ENCODE measurements at places on chromosomes 3 and 15.

DNA sequence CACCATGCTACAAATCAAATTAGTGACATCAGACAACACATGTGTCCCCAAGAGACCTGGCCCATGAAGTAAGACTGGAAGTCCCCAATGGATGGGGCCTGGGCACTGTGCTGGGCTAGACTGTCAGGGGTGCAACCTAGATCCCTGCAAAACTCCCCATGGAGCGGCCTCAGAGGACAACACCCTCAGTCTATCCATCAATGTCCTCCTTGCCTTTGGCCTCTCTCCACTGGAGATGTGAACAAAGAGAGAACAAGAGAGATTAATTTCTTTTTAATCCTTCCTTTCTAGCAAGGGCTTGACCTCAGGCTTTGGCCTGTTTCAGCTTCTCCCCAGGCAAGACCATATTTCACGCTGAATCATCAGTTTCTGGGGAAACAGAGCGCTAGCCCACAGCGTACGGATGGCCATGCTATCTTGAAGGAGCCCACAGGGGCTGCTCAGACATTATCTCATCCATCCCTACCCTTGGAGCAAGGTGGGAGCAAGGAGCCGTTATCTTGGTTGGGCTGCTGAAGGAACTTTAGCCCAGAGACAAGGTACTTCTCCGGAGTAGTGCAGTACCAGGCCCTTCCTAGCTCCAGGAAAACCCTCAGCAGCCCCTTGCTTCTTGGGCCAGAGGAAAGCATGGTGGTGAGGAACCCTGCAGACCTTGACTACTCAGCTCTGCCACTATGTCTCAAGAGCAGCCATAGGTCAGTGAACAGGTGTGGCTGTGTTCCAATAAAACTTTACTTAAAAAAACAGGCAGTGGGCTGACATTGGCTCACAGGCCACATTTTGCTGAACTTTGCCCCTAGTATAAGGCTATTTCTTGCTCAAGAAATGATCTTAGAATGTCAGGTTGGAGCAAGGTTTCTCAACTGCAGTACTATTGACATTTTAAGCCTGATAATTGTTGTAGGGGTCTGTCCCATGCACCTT, 72.7 kb upstream of the WNT5A start:
- DNase-seq, result no peak
- no peaks in the 10 kb centered on the region for H3K4me1 ChIP-seq
- no peaks in the 10 kb centered on the region for H3K36me3 ChIP-seq
- no peak overlapping the region for H3K4me3 ChIP-seq
- H3K27ac ChIP-seq, result no peak overlapping the region

DNA sequence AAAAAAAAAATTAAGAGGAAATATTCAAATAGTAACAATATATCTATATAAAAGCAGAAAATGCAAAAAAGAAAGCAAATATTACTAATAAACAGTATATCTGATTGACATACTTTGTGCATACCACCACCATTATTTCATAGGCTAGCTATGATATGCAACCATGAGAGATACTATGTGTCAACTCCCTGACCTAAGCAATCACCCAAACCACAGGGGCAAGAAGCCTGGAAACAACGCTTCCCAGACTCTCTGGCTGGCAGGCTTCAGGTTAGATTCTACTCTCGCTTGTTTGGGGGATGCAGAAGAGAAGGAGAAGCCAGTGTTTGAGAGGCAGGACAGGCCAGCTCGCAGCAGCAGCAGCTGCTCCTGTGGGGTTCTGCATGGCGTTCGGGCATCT, 169.3 kb upstream of the TPM1 start:
- H3K27ac ChIP-seq, result no peak overlapping the region
- no peaks in the 10 kb centered on the region for H3K36me3 ChIP-seq
- no peaks in the 10 kb centered on the region for H3K27me3 ChIP-seq
- no peak for DNase-seq
- H3K4me1 ChIP-seq, result no peaks in the 10 kb centered on the region

DNA sequence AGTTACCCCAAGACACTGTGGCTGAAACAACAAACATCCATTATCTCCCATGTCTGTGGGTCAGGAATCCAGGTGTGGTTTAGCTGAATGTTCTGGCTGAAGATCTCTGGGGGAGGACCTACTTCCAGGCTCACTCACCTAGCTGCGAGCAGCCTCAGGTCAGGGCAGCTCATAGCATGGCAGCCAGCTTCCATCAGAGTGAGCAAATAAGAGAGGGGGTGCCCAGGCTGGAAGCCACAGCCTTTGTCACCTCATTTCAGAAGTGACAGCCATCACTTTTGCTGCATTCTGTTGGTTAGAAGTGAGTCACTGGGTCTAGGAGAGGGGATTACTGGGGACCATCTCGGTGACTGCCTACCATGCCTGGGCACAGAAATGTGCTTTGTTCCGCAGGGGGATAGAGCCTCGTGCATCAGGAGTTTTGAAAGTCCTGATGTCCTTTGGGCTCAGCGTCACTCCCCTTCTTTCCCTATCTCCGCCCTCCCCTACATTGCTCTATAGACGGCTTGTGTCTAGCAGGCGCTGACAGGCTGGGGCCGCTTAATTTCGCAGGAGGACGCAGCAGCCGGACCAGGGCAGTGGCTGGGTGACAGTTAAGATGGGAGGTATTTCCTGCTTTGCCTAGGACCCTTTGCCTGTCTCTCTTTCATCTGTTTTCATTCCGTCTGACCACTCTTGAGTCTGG, 25.4 kb downstream of the TGM4 start:
- no peak overlapping the region for H3K4me3 ChIP-seq
- DNase-seq, result no peak

DNA sequence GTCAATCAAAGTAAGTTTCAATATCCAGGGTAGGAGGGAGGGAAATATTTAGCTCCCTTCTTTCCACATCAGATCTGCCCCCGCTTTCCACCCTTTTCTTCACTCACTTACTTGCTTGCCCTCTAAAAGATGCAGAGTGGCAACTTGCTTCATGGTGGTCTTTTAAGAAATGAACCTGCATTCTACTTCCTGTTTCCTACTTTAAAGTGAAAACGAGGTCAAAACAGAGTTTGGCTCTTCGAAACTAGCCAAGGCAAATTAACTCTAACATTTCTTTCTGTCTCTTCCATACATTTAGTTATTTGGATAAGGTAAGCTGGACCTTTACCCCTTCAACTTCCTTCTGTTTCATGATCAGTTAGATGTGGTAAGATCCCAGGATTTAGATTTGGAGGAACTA, 34.2 kb upstream of the PEX5L start:
- H3K4me1 ChIP-seq, result no peaks in the 10 kb centered on the region
- no peaks in the 10 kb centered on the region for H3K27me3 ChIP-seq
- no peak for DNase-seq
- H3K4me3 ChIP-seq, result no peak overlapping the region
- no peak overlapping the region for H3K27ac ChIP-seq

DNA sequence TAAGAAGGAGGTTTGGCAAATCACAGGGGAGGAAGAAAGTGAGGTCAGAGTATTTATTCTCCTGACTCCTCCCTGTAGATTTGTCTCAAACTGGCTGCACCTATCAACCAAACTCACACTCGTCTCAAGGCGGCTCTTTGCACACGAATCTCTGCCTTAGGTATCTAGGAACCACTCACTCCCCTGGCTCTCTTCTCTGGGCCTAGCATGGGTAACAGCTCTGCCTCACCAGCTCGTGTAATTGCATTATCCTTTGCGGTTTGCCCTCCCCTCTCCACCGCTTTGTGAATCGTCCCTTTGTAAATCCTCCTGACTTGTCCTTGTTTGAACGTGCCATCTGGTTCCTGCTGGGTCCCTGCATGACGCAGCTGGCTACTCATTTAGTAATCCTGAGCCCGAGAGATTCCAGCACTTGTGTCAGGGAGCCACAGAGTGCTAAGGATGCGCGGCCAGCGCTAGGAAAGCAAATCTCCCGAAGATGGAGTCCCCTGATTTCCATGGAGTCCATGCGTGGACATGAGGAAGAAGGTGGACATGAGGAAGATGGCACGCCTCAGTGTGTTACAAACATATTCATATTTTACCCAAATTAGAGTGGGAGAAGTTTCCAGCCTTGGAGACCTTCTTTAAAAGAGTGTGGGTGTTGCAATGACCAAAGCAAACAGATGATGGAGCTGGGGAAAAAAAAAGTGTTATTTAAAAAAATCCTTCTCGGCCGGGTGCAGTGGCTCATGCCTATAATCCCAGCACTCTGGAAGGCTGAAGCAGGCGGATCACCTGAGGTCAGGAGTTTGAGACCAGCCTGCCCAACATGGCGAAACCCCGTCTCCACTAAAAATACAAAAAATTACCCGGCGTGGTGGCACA, 26.7 kb downstream of the NRROS start:
- no peak overlapping the region for H3K4me3 ChIP-seq
- H3K4me1 ChIP-seq, result peaks cover 7% of the 10 kb centered on the region
- H3K27ac ChIP-seq, result no peak overlapping the region
- no peaks in the 10 kb centered on the region for H3K36me3 ChIP-seq
- H3K27me3 ChIP-seq, result no peaks in the 10 kb centered on the region

DNA sequence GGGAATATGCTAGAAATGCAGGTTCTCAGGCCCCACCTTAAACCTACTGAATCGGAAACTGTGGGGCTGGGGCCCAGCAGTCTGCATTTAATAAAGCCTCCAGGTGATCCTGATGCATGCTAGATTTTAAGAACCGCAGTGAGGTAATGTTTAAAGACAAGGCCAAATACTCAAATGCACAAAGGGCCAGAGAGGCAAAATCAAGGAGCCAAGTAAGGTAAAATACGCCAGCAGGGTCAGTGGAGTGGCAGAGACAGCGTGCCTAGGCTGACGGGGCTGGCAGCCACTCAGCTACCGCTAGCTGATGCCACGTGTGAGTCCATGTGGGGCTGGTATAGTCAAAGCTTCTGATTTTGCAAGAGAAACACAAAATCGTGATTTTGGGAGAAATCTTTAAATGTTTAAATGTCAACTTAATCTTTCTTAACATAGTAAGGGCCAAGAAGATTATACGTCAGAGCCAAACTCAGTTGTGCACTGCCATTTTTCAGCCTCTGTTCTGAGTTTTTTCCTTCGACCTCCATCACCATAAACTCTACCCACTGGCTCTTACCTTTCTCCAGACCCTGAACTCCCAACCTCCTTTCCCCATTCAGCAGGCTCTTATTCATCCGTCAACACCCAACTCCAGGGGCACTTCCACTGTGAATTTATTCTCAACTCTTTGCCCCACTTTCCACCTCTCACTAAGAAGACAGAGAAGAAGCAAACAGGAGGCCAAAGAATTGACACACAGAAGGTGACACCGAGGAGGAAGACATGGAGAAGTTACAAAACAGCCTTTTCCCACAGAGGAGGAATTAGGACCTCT, 136.6 kb upstream of the RAD18 start:
- no peak for DNase-seq
- H3K27me3 ChIP-seq, result no peaks in the 10 kb centered on the region
- no peak overlapping the region for H3K27ac ChIP-seq
- no peaks in the 10 kb centered on the region for H3K36me3 ChIP-seq
- no peak overlapping the region for H3K4me3 ChIP-seq
- H3K4me1 ChIP-seq, result no peaks in the 10 kb centered on the region

- no peak overlapping the region for H3K27ac ChIP-seq
- H3K4me1 ChIP-seq, result no peaks in the 10 kb centered on the region
- no peak overlapping the region for H3K4me3 ChIP-seq
- H3K27me3 ChIP-seq, result peaks cover under 1% of the 10 kb centered on the region
- H3K36me3 ChIP-seq, result no peaks in the 10 kb centered on the region
These were observed 74.1 kb downstream of the MSL2 start for GRCh38 chr3:136122006-136122405.

DNA sequence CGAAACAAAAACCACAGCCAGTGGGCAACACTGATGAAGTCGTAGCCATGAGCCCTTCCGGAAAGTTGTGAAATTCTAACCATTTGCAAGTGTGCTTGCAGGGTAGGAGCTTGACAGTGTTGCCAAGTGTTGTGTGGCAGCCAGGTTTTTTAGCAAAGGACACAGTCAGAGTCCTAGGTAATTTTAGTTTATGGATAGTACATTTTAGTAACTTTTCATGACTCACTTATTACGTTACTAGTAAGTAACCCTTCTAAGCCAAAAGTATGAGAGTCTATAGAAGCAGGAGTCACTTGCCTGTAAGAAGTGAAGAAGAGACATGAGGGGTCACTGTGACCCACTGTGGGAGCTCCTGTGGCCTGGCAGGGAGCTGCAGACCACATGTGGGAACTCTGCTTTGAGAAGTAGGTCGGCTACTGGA, 54.8 kb upstream of the ADPGK start:
- no peaks in the 10 kb centered on the region for H3K36me3 ChIP-seq
- peaks cover 9% of the 10 kb centered on the region for H3K27me3 ChIP-seq
- no peak for DNase-seq
- no peak overlapping the region for H3K4me3 ChIP-seq
- H3K27ac ChIP-seq, result no peak overlapping the region

DNA sequence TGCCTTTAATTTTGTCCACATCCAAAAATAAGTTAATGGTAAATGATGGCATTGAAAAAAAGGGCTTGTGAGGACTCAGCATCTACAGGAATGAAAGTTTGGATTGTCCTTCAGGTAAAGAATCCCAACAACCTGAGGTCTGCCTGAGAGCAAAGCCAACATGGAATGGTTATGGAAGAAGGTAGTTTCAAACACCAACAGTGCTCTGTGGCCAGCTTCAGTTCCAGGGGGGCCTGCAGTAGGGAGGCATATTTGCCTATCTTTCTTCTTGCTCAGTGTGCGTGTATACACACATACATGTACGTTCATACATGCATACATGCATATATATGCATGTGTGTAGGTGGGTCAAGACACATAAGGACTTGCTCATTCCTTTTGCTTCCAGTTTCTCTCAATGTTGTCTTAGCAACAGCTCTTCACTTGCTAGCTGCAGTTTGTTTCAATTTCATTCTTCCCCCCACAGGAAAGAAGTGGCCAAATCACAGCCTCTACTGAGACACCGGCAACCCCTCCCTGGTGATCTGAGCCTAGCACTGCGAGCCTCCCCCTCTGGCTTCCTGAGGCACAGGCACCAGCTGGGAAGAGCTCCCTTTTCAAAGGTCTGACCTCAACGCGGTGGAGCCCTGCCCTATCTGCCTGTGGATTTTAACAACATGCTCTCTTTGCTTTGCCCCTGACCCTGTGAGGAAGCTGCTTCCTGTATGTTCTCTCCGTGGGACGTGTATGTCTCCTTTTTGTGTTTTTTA, 146.2 kb downstream of the KLF13 start:
- H3K36me3 ChIP-seq, result peaks cover 12% of the 10 kb centered on the region
- H3K27me3 ChIP-seq, result no peaks in the 10 kb centered on the region
- DNase-seq, result peak; percentile 55
- H3K4me1 ChIP-seq, result peaks cover 42% of the 10 kb centered on the region
- H3K27ac ChIP-seq, result peak overlapping the region; percentile 91

- H3K4me1 ChIP-seq, result peaks cover 34% of the 10 kb centered on the region
- no peak for DNase-seq
- peaks cover 32% of the 10 kb centered on the region for H3K36me3 ChIP-seq
- H3K27ac ChIP-seq, result no peak overlapping the region
- H3K4me3 ChIP-seq, result no peak overlapping the region
These were observed 30.5 kb downstream of the RNF13 start for GRCh38 chr3:149843502-149843901.

DNA sequence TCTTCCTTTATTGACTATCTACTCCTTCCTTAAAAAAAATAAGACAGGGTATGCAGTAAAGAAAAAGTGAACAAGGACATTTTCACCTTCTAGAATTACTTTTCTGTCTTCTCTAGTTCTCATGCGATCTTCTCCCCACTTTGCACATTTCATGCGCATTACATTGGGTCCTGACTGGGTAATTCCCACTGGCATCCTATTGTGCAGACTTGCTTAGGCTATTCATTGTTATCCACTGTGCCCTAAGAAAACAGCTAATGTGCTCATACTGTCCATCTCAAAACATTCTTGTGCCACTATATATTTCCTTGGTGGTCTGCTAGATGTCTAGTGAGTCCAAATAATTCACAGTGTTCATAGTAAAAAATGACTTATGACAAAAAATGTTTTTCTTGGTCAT, 447.4 kb upstream of the ROBO1 start:
- H3K4me3 ChIP-seq, result no peak overlapping the region
- H3K27ac ChIP-seq, result no peak overlapping the region
- DNase-seq, result no peak
- no peaks in the 10 kb centered on the region for H3K27me3 ChIP-seq

Data from activated naive CD8-positive, alpha-beta T cell treated with anti-CD3 and anti-CD28 coated beads, Interleukin-2, amount 50 U/mL, for 24 hours (primary cell).